ENCODE measurements at places on chromosomes 16 and 17.

DNA sequence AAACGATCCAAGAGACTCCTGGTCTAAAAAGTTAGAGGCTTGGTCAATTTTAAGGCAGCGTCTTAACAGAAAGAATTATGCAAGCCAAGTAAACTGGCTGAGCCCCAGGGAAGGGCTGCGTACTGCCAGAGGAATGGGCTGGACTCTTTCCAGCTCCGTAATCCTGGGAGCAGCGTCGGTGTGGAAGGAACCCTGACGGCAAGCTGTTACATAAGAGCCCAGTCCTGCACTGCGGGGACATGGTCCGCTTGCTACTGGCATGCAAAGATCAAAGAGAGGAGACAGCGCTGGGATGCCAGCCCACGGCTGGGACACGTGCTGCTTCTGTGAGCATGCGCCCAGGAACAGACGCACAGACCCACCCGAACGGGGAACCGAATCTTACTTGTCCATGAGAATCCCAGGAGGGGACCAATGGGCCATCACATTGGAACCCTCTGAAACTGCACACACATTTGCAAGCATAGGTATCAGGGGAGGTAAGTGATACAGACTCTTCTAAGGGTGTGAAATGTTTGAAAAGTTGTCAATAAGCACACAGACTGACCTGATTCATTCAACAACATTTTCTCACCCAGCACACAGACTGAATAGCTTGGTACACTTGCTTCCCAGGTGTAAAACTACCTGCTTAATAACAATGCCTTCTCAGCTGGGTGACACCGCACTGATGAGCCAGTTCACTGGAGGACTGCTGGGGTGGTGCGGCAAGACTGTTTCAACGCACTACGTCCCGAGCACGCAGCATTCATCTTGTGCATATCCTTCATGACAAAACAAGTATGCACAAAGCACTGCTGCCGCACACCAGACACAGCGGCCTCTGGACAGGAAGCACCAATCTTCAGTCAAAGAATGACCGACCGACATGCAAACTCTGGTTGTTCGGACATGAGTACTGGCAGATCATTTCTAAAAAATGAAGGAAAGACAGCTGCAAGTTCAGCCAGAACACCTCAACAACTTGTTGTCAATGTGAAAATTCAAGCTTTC is 94.9 kb downstream of the ANKRD11 start:
- peak; percentile 97 for DNase-seq

DNA sequence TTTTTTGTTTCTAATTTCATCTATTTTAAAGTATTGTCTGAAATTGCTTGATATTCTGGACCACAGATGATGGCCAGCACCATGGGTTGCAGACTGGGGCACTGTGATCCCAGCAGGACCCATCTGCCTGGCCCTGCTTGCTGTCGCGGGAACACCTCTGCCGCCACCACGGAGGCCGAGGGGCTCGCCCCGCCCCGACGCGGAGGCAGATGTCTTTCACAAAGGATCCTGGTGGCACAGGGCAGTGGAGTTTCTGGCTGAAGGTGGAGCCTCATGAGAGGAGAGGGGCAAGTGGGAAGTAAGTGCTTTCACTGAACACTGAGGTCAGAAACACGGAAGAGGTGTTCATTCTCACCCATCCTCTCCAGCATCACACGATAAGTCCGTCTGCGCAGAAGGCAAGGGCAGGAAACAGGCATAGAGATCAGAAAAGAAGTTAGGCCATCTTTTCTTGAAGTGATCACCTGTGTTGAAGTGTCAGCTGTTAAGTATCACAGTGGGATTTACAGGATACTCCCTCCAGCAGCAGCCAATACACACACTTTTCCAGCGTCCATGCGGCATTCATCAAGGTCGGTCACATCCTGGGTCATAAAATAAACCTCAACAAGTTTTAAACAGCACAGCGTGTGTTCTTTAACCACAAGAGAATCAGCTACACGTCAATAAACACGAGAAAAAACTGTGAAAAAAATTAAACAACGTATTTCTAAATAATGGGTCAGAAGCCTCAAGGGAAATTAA is 194.5 kb downstream of the RPTOR start:
- DNase-seq = no peak

DNA sequence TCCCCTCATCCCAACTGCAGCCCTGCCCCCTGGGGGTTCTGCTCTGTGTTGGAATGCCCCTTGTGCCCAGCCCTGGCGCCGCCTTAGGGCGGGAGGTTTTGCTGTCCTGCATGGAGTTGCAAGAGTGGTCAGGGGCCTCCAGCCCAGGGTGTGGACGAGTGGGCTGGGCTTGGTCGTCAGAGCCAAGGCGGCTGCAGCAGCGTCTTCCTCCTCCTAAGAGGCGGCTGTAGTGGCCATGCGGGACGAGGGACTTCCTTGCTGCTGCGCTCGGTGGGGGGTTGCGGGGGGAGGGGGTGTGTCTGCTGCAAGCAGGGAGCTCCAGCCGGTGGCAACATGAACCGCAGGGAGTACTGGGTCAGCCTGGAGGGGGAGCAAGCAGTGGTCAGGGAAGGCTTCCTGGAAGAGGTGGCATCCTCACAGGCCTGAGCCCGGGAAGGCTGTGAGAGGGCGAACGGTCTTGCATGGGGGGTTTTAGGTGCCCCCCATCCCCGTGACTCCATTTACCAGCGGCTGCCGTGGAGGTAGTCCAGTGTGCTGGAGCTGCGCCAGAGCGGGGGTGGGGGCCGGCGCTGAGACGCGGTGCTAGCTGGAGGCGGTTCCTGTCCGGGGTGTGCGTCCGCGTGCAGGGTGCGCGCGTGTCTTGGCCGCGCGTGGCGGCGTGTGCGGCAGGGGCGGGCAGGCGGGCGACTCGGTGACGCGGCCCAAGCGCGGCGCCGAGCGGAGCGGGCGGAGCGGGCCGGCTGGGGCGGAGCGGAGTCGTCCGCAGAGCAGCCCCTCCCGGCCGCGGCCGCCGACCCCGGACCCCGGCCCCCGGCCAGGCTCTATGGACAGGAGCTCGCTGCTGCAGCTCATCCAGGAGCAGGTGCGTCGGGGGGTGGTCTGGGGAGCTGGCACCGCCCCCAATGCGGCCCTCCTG is at the start of gene RHBDL1:
Gene RHBDL1 (plus strand): TSS at position 704 of the 916 bp plus-strand sequence. CDS start 120 bp downstream, at position 824.
- peak; percentile 55 for DNase-seq

GRCh38 chr17:6660101-6660500 is 8.5 kb downstream of the C17orf100 start:
- no peak for DNase-seq

GRCh38 chr17:76988796-76989195 is 120.6 kb downstream of the MGAT5B start:
- no peak for DNase-seq

- no peak for DNase-seq
These were observed 193.4 kb upstream of the CDH11 start for GRCh38 chr16:65315081-65315780.

GRCh38 chr16:63131503-63131902 is 1095.3 kb upstream of the CDH8 start:
- no peak for DNase-seq

- no peak for DNase-seq
These were observed 18.2 kb downstream of the DDX42 start for GRCh38 chr17:63792055-63792729.

DNA sequence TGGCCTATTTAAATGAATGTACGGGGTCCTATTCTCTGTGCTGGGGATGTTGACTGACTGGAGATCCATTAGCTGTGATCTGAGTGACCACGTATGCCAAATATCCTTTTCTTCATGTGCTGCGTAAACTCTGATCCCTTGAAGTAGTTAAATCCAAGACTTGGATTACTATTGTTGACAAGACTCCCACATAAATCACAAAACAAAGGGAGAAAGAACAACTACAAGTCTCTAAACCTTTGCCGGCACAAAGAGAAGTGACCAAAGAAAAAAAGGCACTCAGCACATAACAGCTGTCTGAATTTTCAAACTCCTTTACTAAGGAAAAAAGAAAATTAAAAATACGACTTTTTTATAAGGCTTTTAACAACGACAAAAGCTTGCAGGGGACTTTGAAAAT is 559.9 kb upstream of the CDH8 start:
- no peak for DNase-seq

DNA sequence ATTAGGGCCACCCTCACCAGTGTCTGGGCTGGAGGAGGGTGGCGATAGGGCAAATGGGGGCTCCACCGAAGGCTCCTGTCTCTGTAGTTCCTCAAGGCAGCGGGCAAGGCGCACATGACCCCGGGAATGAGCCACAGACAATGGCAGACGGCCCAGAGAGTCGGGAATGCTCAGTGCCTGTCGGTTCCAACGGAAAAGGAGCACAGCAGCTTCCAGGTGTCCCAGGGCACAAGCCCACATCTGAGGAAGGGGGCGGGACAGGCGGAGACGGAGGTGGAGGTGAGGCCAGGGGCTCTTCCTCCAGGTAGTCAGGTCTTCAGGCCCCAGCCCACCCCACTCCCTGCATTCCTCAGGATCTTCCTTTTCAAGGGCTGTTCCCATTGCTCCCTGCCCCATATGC is 5.1 kb upstream of the SPAG7 start:
- no peak for DNase-seq

DNA sequence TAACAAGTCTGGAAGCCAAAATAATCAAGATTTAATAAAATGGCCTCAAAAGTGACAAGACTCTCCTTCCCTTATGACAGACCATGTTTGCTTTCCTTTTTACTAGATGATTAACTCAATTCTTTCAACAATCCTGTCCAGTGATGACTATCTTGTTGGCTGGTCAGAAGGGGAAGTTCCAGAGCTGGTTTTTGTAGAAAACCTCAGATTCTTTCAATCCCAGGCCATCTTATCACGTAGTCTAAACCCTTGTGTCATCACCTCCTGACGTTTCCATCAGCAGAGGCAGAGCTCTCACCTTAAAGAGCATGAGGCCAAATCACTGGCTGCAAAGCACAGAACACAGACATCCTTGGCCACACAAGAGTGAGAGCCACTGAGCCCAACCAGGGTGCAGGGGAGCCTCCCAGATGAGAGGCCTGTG is 125.3 kb downstream of the ANKRD11 start:
- DNase-seq = peak; percentile 93

DNA sequence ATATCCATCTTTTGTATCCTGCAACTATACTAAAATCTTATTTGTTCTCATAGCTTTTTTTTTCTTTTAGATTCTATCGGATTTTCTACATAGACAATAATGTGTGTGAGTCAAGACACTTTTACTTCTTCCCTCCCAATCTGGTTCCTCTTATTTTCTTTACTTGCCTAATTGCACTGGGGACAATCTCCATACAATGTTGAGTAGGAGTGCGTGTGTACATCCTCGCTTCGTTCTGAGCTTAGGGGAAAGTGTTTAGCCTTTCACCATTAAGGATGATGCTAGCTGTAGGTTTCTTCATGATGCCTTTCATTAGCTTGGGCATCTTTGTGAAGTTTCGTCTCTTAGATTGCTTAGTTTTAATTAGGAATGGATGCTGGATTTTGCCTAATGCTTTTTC is 2.9 kb downstream of the SPATA32 start:
- DNase-seq = no peak

DNA sequence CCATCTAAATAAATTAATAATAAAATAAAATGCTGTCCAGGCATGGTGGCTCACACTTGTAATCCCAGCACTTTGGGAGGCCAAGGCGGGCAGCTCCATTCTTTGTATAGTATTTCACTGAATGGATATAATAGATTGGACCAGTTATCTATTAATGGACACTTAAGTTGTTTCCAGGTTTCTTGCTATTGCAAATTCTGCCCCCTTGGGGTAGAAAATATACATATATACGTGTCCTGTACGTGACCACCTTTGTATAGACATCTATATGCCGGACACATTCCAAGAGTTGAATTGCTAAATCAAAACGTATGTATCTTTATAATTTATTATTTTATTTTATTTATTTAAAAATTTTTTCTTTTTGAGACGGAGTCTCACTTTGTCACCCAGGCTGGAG is 3.9 kb upstream of the EXOC7 start:
- no peak for DNase-seq

GRCh38 chr16:84964386-84965128 is 46.8 kb downstream of the ZDHHC7 start:
- no peak for DNase-seq

DNA sequence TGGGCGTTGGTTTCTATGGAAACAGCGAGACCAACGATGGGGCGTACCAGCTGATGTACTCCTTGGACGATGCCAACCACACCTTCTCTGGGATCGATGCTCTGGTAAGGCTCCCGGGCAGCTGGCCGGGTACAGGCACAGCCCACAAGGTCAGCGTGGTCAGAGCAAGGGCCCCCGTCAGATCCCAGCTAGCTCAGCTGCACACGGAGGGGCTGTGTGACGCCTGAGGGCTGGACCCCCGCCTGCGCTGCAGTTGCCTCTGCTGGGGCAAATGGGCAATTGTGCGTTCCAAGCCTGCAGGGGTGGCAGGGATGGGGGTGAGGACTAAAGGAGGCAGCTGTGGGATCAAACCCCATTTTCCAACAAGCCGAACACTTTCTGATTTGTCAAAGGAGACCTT is 17.5 kb downstream of the TTYH2 start:
- no peak for DNase-seq

DNA sequence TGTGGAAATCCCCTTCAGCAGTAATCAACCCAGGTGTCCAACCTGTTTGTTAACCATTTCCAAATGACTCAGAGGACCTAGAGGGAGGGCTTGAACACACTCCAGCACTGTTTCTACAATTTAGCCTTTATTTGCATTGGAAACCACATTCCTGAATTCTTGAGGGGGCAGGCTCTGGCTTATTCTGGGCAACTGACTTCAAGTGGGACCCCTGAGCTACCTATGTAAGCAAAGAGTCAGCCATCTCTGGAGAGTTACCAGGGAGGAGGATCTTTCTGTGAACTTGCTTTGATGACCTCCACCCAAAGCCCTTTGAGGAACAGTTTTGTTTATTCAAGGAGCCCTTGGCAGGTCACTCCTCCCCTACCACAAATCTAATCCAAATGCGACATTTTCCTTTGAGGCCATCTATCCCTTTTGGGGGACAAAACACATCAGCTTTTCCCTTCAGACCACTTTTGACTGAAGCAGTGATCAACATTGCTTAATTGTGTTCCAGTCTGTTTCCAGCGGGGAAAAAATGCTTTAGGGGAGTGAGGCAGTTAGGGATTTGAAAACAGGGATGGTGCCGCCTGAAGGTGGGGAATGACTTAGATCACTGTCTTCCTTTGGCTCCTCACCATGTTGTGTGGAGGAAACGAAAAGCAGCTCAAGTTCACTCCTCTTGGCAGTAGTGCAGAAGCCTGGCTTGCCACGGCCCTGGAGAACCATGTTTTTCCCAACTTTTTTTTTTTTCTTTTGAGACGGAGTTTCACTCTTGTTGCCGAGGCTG is 46.2 kb downstream of the TUBD1 start:
- DNase-seq = peak; percentile 85

GRCh38 chr17:40315206-40315605 is 6.2 kb downstream of the RARA start:
- DNase-seq = no peak

GRCh38 chr17:28519236-28519635 is 13.1 kb downstream of the FOXN1 start:
- DNase-seq = no peak

DNA sequence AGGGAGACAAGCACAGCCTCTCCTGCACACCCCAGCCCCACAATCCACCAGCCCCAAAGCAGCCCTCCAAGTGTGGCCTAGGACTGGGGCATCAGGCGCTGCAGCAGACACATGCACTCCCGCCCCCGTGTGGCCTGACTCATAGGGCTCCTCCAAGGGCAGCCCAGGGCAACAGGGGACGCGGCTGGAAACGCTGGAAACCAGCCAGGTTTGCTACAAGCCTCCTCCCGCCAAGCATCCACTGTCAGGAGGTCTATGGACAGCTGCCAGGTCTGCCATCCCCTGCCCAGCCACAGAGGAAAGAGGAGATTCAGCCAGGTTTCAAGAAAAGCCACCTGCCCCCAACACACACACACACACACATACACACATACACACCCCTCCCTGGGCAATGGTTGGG is 25.8 kb downstream of the SRCIN1 start:
- DNase-seq = peak; percentile 55

GRCh38 chr16:19410435-19411171 is 7.1 kb upstream of the TMC5 start:
- no peak for DNase-seq

GRCh38 chr16:30567991-30568638 is 3.4 kb downstream of the ZNF688 start:
- DNase-seq = peak; percentile 98
